ENCODE measurements at places on chromosomes 2 and 18. TPM values are rescaled to one million over a fixed set of nuclear protein-coding genes. Genes with fewer than 3 reads are reported as not detected.
A peak's percentile ranks its signal among the peaks of the same experiment; 100 is the strongest.

DNA sequence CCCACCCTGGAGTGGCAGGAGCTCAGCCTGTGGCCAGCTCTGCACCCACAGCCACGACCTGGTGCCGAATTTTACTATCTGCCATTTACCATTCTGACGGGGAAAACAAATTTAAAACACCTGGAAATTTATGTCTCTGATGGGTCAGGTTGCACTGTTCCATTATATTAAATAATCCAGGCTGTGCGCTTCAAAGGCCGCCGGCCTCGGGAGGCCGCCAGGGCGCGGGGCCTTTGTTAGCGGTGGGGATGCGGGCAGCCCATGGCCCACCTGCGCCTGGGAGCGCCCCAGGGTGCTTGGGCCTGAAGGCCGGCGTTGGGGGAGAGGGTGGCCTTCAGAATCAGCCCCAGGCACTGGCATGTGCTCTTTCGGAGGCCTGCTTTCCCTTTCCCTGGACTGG lies 276.9 kb downstream of the SRBD1 start:
- no peak overlapping the region for H3K27ac ChIP-seq
- no peaks in the 10 kb centered on the region for H3K4me1 ChIP-seq

DNA sequence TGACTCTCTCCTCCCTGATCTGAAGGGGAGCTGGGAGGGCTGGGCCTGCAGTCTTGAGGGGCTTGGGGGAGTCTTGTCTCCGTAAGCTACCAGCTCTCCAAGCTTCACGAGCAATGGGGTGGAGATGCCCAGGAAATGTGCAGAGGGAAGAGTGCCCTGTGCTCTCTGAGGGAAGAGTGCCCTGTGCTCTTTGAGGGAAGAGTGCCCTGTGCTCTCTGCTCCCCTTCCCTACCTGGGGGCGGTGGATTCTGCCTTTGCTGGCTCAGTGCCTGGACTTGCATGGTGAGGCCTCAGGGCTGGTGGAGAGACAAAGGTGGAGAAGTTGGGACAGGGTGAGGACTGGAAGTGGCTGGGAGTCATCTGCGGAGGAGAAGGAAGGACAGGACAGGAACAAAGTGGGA lies 72.7 kb downstream of the TWIST2 start:
- H3K36me3 ChIP-seq: no peaks in the 10 kb centered on the region
- no peaks in the 10 kb centered on the region for H3K4me1 ChIP-seq
- no peak for DNase-seq
- H3K27me3 ChIP-seq: no peaks in the 10 kb centered on the region
- no peak overlapping the region for H3K4me3 ChIP-seq

Gene RNASEH1
- 34.5 TPM for total RNA-seq

GRCh38 chr18:44562986-44563385 lies 117.7 kb upstream of the SETBP1 start:
- no peak overlapping the region for H3K27ac ChIP-seq
- H3K36me3 ChIP-seq: no peaks in the 10 kb centered on the region
- H3K27me3 ChIP-seq: no peaks in the 10 kb centered on the region
- H3K4me3 ChIP-seq: no peak overlapping the region
- H3K4me1 ChIP-seq: peaks cover 13% of the 10 kb centered on the region

GRCh38 chr2:223956300-223956699 lies 963 bp upstream of the MRPL44 start:
- H3K27ac ChIP-seq: peak overlapping the region; percentile 82
- peaks cover 37% of the 10 kb centered on the region for H3K4me1 ChIP-seq
- H3K4me3 ChIP-seq: no peak overlapping the region
- no peaks in the 10 kb centered on the region for H3K27me3 ChIP-seq
